Right lung (tissue), 10 donors: ENCODE measurements at places on chromosomes 12 and 14.
A peak's percentile ranks its signal among the peaks of the same experiment; 100 is the strongest.

DNA sequence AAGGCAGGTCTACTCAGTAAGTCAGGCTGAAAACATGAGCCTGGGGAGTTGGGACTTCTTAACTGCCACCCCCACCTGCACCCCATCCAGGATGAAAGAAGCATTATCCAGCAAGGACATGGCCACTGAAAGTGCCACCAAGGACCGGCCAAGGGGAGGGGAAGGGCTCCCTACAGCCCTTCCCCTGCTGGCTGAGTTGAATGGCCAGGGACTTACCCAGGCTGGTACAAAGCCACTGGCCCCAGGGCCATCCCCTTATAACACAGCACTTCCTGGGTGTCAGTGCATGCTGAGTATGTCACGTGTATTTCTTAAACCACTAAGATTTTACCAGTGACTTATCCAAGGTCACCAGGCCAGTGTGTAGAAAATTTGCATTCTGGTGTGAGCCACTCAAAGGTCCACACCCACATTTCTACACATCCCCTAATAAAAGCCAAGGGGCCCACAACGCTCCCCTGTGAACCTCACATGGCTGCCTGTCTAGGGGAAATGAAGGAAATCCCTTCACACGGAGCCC lies 29.3 kb upstream of the ZFP36L1 start:
- DNase-seq, result no peak

DNA sequence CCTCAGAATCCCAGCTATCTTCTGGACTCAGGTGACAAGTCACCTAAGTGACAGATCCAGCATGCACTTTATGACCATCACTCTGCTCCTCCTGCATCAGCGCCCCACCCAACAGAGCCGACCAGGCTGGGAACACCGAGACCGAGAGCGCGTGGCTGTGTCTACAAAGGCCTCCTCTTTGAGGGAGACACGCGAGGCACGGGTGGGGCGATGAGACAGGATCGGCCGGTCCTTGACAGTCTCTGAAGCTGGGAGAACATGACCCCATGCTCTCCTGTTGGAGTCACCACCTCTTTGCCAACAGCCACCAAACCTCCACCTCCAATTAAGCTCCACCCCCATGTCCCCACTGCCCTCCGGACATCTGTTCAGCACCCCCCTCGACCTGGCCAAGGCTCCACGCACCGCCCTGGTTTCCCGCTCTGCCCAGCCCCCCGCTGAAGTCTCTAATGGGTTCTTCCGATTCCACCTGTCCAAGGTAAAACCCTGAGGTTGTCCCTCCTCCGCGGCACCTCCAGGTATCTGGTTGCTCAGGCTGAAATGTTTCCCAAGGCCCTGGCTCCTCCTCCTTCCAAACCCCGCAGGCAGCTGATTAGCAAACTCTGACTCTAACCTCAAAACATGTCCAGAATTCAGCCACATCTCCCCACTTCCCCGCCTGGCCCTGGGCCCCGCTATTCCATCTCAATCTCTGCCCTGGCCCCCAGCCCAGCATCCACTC lies 31.5 kb downstream of the HSP90AA1 start:
- no peak for DNase-seq

DNA sequence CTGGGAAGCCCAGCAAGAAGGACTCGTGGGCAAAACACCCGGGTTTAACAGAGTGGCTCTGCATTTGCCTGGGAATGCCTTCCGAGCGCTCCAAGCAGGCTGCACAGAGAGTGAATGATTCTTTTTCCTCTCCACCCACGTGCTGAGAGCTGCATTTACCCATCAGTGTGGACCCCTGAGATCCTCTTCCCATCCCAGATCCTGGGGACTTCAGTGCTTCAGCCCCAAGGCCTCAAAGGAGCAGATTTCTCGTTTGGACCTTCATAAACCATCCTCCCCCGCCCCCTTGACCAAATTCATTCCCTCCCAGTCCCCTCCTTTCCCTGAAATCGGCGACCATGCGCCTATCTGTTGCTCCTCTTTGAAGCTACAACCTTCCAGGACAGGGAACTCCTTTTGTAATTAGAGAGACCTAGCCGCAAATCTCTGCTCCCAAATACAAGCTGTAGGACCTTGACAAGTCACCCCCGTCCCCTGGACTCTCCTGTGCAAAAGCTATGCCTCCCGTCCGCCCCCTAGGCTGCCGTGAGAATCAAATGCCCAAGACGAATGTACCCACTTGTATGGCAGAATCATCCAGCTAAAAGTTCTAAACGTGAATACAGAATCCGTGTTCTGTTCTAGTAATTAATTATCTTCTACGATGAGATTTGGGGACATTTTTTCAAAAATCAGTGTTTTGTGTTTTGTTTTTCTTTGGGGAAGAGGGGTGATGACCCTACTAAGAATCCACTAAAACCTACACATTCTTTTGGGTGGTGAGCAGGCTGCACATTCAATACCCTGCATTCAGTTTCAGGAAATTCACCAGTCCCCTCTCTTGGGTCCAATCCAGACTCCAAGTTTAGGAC lies 8.8 kb downstream of the TBX5 start:
- no peak for DNase-seq

DNA sequence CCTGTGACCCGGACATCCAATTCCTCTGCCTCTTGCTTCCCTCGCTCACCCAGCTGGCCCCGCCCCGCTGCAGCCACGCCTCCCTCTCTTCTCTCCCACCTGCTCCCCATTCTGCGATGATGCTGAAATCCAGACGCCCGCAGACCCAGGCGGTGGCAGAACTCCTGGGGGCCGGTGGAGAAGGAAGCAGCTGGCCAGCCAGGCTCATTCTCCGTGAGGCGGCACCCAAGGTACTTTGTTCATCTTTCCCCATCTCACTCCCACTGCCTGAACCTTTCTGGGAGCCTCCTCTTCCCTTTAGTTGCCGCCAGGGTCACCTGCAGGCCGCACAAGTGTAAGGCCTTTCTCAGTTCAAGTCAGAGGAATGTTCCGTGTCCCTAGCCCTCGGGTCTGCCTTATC lies 35.7 kb downstream of the FOXN4 start:
- no peak for DNase-seq

DNA sequence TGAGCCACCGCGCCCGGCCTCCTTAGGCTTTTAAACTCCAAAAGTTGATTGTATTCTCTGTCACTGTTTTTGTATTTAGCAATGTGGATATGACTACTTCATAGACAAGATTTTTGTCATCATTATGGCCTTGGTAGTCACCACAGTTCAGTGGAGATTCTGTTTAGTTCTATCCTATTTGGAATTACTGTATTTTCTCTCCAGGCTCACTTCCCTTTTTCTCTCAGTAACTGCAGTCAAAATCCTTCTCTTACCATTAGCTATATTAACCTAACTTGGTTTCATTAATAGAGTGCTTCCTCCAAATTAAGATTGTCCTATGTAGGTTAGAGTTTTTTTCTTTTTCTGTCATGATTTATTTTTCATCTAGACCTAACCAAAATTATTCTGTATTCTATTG lies 283.9 kb downstream of the TMTC2 start:
- no peak for DNase-seq

- DNase-seq, result peak; percentile 44
These were observed 111.9 kb upstream of the ARHGAP5 start for GRCh38 chr14:31965071-31965734.

DNA sequence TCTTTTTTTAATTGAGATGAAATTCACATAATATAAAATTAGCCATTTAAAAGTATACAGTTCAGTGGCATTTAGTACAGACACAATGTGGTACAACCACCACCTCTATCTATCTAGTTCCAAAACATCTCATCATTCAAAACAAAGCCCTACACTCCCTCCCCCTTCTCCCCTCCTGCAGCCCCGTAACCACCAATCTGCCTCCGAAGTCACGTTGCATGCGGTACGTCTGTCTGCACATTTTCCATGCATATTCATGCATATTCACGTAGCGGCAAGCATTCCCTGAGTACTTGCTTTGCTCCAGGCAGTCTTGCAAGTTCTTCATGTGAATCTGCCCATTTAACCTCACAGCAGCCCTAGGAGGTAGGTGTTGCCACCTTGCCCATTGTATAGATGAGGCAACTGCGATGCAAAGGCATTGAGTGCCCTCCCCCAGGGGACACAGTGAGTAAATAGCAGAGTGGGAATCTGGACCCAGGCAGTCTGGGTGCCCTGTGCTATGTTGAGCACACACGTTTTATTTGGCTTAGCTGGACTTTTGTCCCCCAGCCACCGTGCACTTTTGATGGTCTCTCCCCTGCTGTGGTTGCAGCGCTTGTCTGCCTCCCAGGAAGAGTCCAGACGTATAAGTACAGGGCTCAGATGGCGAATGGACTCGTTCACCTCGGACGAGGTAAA lies 43.4 kb downstream of the RIN3 start:
- DNase-seq, result no peak

DNA sequence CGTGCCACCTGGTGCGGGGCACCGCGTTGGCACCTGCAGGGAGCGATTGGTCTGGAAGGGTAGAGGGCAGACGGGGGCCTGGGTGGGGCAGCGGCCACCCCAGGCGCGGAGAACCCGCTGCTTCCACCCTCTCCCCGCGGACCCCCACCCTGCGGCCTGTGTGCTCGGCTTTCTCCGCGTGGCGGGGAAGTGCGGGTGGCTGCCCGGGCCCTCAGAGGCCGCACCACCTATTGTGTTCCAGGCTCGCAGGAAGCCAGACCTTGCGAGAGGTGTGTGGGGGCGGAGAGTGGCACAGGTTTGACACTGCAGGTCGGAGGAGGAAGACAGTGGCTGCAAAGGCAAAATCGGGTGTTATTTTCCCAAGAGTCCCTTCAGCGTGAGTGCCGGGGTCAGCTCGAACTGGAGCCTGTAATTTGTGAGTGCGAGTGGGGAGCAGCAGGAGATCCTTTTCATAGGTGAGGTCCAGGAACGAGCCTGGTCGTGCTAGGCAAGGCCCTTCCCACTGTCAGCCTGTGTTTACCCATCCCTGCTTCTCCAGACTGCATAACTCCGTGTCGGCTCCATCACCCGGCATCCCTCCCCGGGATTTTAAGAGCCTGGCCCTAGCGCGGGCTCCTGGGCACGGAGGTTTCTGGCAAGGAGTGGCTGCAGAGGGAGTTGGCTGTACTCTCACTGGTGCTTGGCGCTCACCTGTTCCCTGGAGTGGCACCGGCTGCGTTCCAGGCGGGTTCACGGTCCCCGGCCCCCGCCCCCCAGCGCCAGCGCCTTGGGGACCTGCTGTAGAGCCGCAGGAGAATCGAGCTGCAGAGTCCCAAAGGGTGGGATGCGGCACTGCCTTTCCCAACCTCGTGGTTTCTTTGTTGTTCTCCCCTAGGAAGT lies 935 bp downstream of the TBC1D30 start:
- no peak for DNase-seq

DNA sequence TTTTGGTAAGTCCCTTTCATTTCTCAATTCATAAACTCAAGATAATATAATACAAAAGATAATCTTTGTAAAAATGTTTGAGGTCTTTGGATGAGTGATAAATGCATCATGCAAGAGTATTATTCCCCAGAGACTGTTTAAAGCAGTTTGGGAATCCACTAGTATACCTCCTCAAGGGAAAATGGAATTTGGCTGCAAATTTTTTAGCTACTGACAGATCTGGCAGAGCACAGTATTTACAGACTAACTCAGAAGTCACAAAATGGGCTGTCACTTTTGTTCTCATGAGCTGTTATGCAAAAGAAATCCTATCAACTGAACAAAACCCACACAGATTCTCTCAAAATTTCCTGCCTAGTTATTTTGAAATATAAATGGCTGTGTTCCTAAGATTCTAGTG lies 9.9 kb downstream of the SPIC start:
- no peak for DNase-seq

DNA sequence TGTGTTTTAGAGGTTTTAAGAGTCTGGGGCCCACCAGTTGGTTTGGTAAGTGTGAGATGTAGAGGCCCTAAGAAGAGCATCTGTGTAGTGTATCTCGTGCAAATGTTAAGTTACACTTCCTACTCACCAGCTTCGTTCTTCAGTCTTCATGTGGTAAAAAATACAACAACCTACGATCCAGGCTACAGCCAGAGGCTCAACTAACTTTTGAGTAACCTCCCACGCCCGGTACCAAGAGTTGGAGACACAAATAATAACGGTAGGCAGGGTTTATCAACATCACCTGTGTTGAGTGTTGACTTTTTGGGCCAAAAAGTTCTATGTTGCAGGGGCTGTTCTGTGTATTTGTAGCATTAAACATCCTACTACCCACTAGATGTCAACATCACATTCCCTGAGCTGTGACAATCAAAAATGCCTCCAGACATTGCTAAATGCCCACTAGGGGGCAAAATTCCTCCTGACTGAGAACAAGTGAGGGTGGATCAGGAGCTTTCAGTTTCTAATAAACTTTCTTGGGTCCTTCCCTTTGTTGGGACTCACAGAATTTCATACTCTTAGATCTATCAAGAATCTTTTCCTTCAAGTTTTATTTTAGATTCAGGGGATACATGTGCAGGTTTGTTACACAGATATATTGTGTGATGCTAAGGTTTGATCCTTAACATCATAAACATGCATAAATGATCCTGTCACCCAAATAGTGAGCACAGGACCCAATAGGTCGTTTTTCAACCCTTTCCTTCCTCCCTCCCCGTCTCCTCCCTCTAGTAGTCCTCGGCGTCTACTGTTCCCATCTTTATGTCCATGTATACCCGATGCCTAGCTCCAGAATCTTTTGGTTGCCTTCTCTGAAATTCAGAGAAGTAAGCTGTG lies 94.7 kb downstream of the SLC2A13 start:
- peak; percentile 38 for DNase-seq
